ENCODE measurements at places on chromosomes 2 and 18.

GRCh38 chr2:20633794-20634506 lies 16.9 kb downstream of the HS1BP3 start:
- no peak for DNase-seq

DNA sequence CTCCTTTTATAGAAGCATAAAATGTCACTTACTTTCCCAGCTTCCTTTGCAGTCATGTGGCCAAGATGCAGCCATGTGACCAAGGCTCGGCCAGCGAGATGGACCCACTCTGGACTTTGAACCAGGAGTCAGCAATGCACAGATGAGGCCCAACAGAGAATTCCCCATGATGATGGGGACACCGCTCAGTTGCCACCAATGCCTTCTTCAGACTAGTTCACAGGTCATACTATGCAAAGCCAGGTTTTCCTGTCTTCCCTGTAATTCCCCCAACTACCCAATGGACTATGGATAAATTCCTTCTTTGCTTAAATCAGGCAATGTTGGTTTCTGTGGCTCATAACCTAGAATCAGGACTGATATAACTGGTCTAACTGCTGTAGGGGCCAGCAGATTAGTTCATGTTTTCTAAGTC lies 22.5 kb upstream of the REL start:
- DNase-seq: no peak

DNA sequence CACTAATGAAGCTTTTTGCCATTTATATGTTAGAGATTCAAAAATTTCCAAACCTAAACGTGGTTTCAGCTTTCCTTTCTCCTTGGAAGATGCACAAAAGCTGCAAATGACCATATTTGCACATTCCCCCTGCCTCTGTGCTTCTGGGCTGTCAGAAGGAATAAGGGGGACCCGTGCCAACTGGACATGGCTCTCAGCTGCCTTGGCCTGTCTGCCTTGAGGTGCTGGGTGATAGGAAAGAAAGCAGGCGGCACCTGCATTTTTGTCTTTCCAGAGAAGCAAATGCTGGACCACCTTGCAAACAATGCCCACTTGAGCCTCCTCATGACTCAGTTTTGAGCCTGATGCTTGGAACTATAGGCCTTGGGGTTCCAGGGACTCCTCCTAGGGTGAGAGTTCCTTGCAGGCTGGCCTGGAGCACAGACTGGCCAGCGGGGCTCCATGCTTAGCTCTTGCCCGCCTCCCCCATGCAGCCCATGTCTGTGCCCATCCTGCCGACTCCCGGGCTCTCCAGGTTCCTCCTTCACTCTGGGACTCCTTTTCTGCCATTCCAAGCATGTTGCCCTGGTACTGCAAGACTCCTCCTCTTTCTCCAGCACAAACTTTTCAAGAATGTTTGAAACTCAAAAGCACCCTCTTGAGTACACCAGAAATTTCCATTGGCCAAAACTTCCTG lies 109.0 kb upstream of the EPAS1 start:
- DNase-seq: no peak

DNA sequence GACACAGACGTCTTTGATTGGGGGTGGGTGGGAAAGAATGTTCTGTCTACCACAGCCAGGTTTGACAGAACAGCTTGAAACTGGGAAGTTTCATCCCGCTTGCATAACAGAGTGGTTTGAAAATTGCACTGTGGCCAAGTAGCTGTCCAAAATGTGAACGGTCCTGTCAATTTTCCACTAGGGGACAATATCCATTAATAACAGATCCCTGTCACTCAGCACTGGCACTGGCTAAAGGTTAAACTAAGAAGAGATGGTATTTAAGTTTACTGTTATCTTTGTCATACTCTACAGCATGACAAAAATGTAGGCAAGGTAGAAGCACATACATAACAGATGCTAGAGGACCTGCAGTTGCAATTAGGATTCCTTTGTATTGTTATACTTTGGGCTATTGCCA lies 55.6 kb upstream of the ACMSD start:
- DNase-seq: no peak

- no peak for DNase-seq
These were observed 68.6 kb downstream of the LPIN1 start for GRCh38 chr2:11814979-11815510.

DNA sequence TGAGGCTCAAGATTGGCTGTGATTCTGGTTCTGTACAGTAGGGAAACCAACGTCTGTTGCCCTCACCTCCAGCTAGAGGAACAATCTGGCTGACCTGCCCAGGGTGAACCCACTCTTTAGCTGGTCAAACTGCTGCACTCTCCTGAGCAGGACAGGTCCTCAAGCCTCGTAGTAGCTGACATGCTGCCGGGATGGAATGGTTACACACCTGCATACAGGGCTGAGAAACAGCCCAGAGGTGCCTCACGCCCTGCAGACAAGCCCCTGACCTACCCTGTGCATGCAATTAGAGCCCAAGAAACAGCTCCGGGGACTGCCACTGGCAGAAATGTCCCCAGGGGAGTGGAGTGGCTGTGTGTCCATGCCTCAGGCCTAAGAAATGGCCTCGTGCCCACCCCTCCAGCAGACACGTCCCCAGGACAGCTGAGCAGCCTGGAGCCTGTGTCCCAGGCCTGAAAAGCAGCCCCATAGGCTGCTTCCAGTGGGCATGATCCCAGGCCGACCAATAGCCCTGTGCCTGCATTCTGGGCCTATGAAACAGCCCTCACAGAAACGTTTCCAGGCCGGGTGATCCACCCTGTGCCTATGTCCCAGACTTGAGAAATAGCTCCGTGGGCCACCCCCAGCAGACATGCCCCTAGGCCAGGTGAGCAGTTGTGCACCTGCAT lies 25.4 kb downstream of the BOLL start:
- DNase-seq: no peak

GRCh38 chr2:127671557-127672302 lies 3.6 kb downstream of the LIMS2 start:
- no peak for DNase-seq

DNA sequence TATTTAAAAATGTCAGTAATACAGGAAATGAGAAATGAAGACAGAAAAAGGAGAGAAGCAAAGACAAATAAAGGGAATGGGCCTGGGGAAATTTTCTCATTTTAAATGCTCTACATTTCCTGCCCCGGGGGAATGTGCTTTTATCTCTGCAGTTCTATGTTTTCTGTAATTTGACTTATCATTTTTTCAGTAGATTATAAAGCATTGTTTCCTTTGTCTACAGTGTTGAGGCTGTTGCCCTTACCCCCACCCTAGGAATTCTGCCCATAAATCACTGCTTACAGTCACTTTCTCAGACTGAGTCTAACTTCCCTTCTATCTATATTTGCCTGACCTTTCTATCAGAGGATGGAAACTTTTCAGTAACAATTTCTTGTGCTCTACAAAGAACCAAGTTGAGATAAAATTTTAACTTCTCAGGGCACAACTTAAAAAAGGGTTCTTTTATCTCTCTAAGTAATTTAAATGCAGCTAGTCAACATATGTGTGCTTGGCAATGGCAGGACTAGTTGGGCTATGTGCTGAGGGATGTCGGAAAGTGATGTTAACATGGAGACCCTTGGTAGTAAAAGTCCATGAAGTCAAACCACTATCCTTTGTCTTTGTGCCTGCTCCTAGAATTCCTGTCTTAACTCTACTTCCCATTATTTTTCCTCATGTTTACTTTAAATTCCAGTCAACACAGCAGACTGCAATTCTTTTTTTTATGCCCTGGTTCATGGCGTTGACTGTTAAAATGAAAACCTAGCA lies 146.5 kb upstream of the MMADHC start:
- DNase-seq: no peak

GRCh38 chr18:48132797-48133655 lies 202.6 kb upstream of the SMAD2 start:
- no peak for DNase-seq
